H1 (cell line): ENCODE measurements at places on chromosomes 2 and 18.

DNA sequence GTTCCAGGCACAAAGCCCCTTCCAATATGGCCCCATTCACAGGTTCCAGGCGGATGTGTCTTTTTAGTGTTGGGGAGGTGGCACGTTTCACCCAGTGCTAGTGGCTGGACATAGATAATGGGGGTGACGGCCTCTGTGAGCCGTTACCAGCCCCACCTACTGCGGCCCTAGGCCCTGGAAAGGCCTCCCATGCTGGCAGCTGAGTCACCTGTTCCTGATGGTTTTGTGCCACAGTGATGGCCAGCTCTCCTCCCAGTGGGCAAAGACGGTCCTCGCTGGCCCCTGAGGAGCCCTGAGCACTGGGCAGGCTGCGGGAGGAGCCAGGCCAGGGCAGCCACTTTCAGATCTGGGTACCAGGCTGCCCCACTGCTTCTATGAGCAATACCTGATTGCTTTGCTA, 40.0 kb upstream of the GPC1 start:
- H3K27ac ChIP-seq = no peak overlapping the region
- H3K4me3 ChIP-seq = no peak overlapping the region
- DNase-seq = no peak
- H3K36me3 ChIP-seq = no peaks in the 10 kb centered on the region
- no peaks in the 10 kb centered on the region for H3K4me1 ChIP-seq
- no peaks in the 10 kb centered on the region for H3K27me3 ChIP-seq

- H3K4me1 ChIP-seq = no peaks in the 10 kb centered on the region
- H3K27me3 ChIP-seq = no peaks in the 10 kb centered on the region
- no peak overlapping the region for H3K4me3 ChIP-seq
- no peak for DNase-seq
- no peak overlapping the region for H3K27ac ChIP-seq
- H3K36me3 ChIP-seq = no peaks in the 10 kb centered on the region
Observed at GRCh38 chr2:188884046-188884445, 90.1 kb upstream of the COL3A1 start.

- H3K36me3 ChIP-seq = no peaks in the 10 kb centered on the region
- no peak overlapping the region for H3K27ac ChIP-seq
- H3K27me3 ChIP-seq = no peaks in the 10 kb centered on the region
- H3K4me3 ChIP-seq = no peak overlapping the region
- H3K4me1 ChIP-seq = no peaks in the 10 kb centered on the region
- DNase-seq = no peak
Observed at GRCh38 chr2:10342245-10342951, 39.7 kb downstream of the HPCAL1 start.

DNA sequence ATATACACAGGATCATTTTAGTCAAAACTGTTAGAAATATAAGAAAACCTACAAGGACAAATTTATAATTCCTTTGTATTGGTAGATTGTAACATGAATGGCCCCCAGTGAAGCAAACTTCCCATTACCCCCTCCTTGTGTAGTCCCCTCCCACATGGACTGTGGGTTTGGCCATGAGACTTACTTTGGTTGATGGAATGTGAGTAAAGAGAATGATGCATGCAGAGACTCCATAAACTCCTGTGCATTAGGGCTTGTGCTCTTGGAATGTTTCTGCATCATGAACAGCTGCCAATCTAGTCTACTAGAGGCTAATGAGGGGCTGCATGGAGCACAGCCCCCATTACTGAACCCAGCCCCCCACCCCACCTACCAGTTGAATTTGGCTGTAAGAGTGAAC, 8.3 kb upstream of the TGFA start:
- H3K27me3 ChIP-seq = no peaks in the 10 kb centered on the region
- no peaks in the 10 kb centered on the region for H3K36me3 ChIP-seq
- H3K4me3 ChIP-seq = no peak overlapping the region
- H3K27ac ChIP-seq = no peak overlapping the region

GRCh38 chr2:95278051-95278471, 3.8 kb downstream of the PROM2 start:
- H3K4me3 ChIP-seq = no peak overlapping the region
- no peaks in the 10 kb centered on the region for H3K36me3 ChIP-seq
- H3K27me3 ChIP-seq = no peaks in the 10 kb centered on the region
- H3K4me1 ChIP-seq = peaks cover 5% of the 10 kb centered on the region; the same call in 1 of the 2 replicates
- no peak overlapping the region for H3K27ac ChIP-seq
- DNase-seq = no peak

DNA sequence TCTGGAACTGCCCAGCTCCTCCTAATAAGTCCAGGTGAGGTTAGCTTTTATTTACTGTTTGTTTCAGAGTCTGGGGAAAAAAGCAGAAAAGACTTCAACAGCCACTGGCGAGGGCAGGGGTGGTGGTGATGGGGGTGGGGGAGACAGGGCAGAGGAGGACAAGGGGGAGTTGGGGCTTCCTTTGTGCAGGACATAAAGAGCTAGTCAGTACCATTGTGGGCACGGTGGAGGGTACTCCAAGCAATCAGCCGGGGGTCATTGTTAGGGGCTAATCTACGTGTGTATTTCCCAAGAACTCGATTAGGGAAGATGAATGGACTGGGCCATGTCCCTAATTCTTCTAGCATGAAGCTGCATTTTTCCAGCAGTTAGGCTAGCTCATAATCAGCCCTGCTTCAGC, 2.8 kb upstream of the RAX start:
- H3K27me3 ChIP-seq = peaks cover 60% of the 10 kb centered on the region
- no peak for DNase-seq
- H3K4me3 ChIP-seq = no peak overlapping the region; the same call in 1 of the 2 replicates
- no peak overlapping the region for H3K27ac ChIP-seq
- peaks cover 6% of the 10 kb centered on the region for H3K4me1 ChIP-seq
- H3K36me3 ChIP-seq = no peaks in the 10 kb centered on the region

DNA sequence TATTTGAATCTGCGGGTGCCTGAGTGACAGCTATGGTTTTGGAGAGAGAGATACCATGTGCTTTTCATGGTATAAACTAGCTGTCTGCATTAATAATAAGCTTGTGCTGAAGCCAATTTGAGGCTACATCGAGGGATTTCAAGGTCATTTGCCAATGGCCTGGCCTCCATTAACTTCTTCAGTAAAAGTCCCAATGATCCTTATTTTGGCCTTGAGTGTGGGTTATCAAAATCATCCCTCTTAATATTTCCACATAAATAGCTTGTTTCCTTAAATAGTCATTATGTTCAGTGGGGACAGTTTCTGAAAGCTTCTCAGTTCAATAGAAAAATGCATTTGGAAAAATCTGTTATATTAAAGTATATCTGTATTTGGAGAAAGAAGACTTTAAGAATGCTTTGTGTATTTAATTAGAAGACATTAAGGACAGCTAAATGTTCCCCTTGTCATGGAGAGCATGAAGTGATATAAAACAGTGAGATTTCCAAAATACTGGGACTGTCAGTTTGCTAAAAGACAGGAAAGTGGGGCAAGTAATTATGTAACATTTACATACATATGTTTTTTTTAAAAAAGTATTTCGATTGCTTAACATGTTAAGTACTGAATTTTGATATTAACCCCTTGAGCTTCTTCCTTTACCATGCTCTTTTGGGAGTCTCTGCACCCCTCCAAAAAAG, 355.5 kb upstream of the ZEB2 start:
- no peak overlapping the region for H3K27ac ChIP-seq
- H3K36me3 ChIP-seq = no peaks in the 10 kb centered on the region
- no peak overlapping the region for H3K4me3 ChIP-seq
- no peaks in the 10 kb centered on the region for H3K27me3 ChIP-seq

DNA sequence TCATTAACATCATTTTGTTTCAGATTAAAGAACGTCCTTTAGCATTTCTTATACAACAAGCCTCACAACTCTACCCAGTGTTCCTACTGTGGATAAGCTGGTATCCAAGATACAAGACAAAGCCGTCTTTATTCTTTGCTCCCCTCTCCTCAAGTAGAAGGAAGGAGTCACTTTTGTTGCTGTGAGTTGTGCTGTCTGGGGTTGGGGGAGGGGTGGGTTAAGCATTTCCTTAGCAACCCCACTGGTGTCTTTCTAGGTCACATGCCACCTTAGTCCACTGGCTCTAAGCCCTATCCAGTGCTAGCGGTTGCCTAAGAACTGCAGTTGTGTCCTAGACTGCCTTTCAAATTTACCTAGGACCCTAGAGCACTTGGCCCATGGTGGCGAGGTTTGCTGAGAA, 155.6 kb upstream of the PIEZO2 start:
- DNase-seq = no peak
- H3K4me3 ChIP-seq = no peak overlapping the region
- no peak overlapping the region; the same call in 1 of the 2 replicates for H3K27ac ChIP-seq

DNA sequence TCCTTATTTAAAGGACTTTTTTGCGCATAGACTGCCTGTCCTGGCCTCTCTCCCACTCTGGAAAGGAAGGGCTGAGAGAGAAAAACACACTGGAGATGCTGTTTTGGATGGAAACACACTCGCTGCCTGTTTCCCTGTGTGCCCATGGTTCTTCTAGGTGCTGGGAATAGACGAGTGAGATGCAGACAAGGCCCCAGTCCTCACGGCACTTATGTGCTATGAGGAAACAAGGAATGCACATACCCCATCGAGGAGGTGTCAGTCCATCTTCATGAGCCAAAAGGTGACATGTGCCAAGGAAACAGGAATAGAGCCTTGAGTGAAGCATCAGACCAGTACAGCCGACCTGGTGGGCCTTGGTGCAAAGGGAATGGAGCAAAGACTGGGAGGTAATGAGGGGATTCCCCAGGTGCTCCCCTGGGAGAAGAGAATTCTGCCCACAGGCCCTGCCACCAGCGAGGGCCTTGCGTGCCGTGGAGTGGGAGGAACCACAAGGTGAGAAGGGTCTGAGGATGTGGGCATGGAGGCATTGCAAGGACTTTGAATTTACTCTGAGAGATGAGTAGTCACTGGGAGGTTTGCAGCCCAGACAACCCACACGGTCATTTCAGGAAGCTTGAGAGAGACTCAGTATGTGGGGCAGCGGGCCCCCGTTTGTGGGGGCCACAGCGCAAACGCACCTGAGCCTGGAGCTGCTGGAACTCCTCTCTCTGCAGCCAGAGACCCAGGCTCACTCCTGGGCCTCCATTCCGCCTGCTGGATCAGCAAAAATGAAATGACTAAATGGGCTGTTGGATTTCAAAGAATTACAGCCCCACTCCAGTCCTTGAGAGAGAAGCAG, 197.5 kb upstream of the COPS8 start:
- no peak for DNase-seq
- no peaks in the 10 kb centered on the region for H3K27me3 ChIP-seq
- no peaks in the 10 kb centered on the region for H3K36me3 ChIP-seq
- no peaks in the 10 kb centered on the region; the same call in 1 of the 2 replicates for H3K4me1 ChIP-seq
- no peak overlapping the region for H3K27ac ChIP-seq
- no peak overlapping the region for H3K4me3 ChIP-seq

- H3K4me1 ChIP-seq = no peaks in the 10 kb centered on the region
- no peaks in the 10 kb centered on the region for H3K36me3 ChIP-seq
- DNase-seq = no peak
- H3K27ac ChIP-seq = no peak overlapping the region
Observed at GRCh38 chr2:133777574-133777960, 209.3 kb upstream of the NCKAP5 start.

DNA sequence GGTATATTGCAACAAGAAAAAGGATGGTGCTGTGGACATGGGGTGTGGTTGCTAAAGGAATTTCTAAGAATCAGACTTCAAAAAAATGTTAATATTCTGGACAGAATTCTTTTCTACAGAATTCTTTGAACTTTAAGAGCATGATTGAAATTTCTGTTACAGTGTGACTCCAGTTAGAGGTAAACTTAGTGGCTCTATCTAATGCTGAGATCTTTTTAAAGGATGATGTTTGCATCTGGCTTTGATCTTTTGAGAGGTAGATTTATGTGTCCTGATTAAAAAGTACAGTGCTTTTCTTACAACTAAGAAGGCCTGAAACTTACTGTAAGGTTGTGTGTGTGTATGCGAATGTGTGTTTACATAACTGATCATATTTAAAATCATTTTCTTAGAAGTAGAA, 25.4 kb downstream of the NCK2 start:
- no peak overlapping the region for H3K4me3 ChIP-seq
- H3K4me1 ChIP-seq = peaks cover 5% of the 10 kb centered on the region
- no peaks in the 10 kb centered on the region for H3K36me3 ChIP-seq
- no peak overlapping the region for H3K27ac ChIP-seq

GRCh38 chr2:11805024-11805423, 58.6 kb downstream of the LPIN1 start:
- H3K27me3 ChIP-seq = no peaks in the 10 kb centered on the region
- H3K36me3 ChIP-seq = peaks cover 2% of the 10 kb centered on the region; the same call in 1 of the 2 replicates
- no peaks in the 10 kb centered on the region for H3K4me1 ChIP-seq
- no peak overlapping the region for H3K27ac ChIP-seq
- H3K4me3 ChIP-seq = no peak overlapping the region

DNA sequence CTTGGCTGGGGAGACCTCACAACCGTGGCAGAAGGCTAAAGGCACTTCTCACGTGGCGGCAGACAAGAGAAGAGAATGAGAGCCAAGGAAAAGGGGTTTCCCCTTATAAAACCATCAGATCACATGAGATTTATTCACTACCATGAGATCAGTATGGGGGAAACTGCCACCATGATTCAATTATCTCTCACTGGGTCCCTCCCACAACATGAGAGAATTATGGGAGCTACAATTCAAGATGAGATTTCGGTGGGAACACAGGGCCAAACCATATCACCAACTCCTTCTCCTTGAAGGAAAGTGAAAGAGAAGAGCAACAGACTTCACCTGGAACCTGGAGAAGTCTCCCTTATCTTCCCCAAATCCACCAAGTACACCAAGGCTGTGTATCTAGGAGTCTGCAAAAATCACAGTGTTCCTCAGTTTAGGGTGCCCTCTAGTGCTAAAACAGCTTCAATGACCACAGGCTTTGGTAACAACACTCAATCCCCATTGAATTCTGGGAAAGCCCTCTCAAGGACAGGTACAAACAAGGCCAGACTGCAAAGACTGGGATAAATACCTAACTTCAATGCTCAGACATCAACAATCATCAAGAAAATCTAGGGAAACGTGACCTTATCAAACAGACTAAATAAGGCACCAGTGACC, 148.8 kb upstream of the SRD5A2 start:
- no peaks in the 10 kb centered on the region for H3K27me3 ChIP-seq
- no peak for DNase-seq
- no peak overlapping the region for H3K4me3 ChIP-seq

- no peak overlapping the region for H3K27ac ChIP-seq
- H3K4me1 ChIP-seq = no peaks in the 10 kb centered on the region
- no peaks in the 10 kb centered on the region for H3K27me3 ChIP-seq
- peaks cover 8% of the 10 kb centered on the region; the same call in 1 of the 2 replicates for H3K36me3 ChIP-seq
Observed at GRCh38 chr18:58694221-58694620, 23.0 kb downstream of the MALT1 start.

GRCh38 chr18:49137093-49137492, 186.3 kb upstream of the SMAD7 start:
- no peak overlapping the region for H3K4me3 ChIP-seq
- no peak for DNase-seq
- H3K27ac ChIP-seq = no peak overlapping the region
- no peaks in the 10 kb centered on the region for H3K4me1 ChIP-seq
- H3K27me3 ChIP-seq = no peaks in the 10 kb centered on the region
